WTC11 (cell line): ENCODE measurements at places on chromosomes 12 and 14. TPM values are rescaled to one million over a fixed set of nuclear protein-coding genes. Genes with fewer than 3 reads are reported as not detected.

ADSS1 gene
- total RNA-seq: 10.0 to 13.3 TPM (median 12.0 TPM) in 3 replicates

DNA sequence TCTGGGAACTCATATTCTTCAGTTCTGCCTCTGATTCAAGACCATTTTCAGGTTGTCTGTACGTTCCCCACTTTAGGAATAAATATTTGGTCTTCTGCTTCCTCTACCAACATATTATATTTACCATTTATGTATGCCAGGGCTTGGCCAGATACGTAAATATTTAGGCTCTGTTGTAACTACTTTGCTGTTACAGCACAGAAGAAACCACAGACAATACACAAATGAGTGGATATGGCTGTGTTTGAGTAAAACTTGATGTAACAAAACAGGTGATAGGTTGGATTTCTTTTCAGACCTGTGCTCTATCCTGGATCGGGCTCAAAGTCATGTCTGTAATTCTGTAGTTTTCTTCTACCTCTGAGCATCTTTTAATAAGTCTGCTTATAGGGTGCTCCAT, 37.5 kb downstream of the RAP1B start:
- peak overlapping the region; percentile 17; the same call in 1 of the 2 replicates for H3K27ac ChIP-seq
- H3K36me3 ChIP-seq: peaks cover 13% of the 10 kb centered on the region
- no peak for DNase-seq
- H3K27me3 ChIP-seq: no peaks in the 10 kb centered on the region
- H3K4me1 ChIP-seq: no peaks in the 10 kb centered on the region
- H3K4me3 ChIP-seq: no peak overlapping the region

SLC2A3 gene
- 717 to 819 TPM (median 816 TPM) in 3 replicates for total RNA-seq

DNA sequence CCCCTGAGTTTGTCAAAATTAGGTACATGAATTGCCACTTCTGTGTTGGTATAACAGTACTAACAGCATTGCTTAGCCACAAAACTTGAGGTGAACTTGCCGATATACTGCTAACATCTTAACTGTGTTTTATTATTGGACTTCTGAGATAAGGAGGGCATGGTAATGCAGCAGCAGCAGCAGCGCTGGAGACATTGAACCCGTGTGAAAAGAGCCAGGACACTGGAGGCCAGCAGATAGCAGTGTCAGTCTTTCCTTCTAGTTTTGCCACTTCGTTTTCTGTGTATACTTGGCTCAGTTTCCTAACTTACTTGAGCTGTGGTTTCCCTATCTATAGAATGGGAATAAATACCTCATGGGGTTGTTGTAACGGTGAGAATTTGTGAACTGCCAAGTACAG, 82.7 kb downstream of the KTN1 start:
- H3K27ac ChIP-seq: no peak overlapping the region
- H3K4me3 ChIP-seq: no peak overlapping the region
- no peaks in the 10 kb centered on the region for H3K4me1 ChIP-seq
- H3K36me3 ChIP-seq: peaks cover 38% of the 10 kb centered on the region
- no peak for DNase-seq

- H3K27ac ChIP-seq: no peak overlapping the region
- H3K4me3 ChIP-seq: no peak overlapping the region
- peaks cover 80% of the 10 kb centered on the region for H3K36me3 ChIP-seq
- H3K4me1 ChIP-seq: no peaks in the 10 kb centered on the region
Measured at GRCh38 chr12:34606749-34607519, 584.6 kb downstream of the ALG10 start.
